SK-N-MC (cell line): ENCODE measurements at places on chromosomes 1 and 21.

GRCh38 chr1:221241592-221241991 lies 362.3 kb downstream of the HLX start:
- DNase-seq = no peak

DNA sequence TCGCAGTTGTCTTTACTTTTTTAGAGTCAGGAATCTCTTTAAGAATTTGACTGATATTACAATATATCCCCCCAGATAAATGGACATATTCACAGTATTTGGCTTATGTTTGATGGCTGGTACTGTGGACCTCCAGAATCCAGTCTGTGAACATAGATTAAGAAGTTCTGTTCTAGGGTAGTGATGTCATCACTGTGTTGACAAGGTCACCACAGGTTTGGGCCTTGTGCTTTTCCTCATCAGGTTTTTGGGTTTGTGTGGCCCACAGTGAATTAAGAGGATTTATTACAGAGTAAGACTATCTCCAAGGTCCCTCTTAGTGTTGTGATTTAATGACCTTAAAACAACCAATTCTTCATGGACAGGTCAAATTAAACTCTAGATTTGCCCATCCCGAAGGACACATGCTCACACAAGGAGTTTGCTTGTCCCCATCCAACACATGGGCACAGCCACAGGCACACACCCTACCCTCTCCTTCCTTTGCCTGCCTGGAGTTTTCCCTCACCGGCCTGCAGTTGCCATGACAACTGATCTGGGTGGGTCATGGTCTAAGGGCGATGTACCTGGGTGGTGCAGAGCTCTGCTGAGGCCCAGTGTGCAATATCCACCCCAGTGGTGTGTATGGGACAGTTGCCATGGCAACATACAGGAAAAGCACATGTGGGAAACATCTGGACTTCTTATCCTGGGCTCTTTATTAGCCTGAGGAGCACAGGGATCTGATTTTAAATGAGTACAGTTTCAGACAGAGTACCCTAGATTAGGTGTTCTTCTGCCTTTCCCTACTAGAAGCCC lies 98.6 kb downstream of the NAV1 start:
- DNase-seq = no peak

- no peak for DNase-seq
Observed at GRCh38 chr21:35051287-35051818, 2.3 kb upstream of the RUNX1 start.

- no peak for DNase-seq
Observed at GRCh38 chr1:44723496-44724295, 7.3 kb downstream of the RNU5D-1 start.

- DNase-seq = no peak
Observed at GRCh38 chr21:39649526-39649925, 36.8 kb downstream of the B3GALT5 start.

- DNase-seq = no peak
Observed at GRCh38 chr21:33969581-33969980, 54.0 kb upstream of the ATP5PO start.

DNA sequence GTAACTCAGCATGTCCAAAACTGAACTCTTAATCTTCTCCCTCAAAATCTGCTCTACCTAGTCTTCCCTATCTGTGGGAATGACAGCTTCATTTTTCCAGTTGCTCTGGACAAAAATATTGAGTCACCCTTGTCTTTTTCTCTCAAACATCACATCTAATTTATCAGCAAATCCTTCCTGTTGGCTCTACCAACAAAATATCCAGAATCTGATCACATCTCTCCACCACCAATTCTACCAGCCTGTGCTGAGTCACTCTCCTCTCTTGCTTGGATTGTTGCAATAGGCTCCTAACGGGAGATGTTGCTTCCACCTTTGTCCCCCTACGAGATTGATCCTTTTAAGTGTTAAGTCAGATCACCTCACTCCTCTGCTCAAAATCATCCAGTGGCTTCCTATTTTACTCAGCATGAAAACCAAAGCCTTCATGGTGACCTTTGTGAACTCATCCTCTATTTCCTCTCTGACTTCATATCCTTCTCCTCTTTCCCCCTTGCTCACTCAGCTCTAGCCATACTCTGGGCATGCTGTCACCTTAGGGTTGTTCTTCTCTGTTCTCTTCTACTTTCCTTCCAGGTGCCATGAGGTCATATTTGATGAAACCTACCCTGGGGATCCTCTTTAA lies 21.5 kb upstream of the SMYD2 start:
- no peak for DNase-seq

GRCh38 chr21:24759348-24760075 lies 847.8 kb downstream of the MRPL39 start:
- peak; percentile 12 for DNase-seq

DNA sequence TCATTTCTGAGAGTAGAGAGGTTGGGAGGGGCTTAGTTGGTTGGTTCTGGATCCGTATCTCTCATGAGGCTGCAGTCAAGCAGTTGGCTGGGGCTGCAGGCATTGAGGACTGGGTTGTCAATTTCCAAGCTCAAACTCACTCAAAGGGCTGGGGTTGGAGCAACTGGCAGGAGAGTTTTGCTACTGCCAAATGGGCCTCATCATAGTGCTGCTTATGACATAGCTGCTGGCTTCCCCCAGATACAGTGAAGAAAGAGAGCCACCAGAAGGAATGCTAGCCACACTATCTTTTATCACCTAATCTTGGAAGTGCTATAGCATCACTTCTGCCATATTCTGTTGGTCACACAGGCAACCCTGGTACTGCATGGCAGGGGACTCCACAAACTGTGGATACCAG lies 363.5 kb upstream of the USP24 start:
- no peak for DNase-seq

GRCh38 chr1:85394130-85394529 lies 70.8 kb downstream of the DDAH1 start:
- no peak for DNase-seq

DNA sequence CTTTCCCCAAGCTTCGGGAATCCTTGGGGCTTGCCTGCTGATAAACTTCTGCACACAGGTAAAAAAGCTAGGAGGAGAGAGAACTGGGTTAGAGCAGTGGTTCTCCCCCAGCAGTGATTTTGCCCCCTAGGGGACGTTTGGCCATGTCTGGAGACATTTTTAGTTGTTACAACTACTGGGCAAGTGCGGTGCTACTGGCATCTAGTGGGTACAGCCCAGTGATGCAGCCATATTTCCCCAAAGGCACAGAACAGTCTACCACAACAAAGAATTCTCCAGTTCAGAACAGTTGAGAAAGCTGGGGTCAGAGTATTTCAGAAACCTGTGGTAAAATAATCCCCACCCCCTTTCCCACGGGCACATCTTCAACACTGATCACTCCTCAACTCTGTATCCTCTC lies 41.3 kb downstream of the LRRC71 start:
- no peak for DNase-seq

DNA sequence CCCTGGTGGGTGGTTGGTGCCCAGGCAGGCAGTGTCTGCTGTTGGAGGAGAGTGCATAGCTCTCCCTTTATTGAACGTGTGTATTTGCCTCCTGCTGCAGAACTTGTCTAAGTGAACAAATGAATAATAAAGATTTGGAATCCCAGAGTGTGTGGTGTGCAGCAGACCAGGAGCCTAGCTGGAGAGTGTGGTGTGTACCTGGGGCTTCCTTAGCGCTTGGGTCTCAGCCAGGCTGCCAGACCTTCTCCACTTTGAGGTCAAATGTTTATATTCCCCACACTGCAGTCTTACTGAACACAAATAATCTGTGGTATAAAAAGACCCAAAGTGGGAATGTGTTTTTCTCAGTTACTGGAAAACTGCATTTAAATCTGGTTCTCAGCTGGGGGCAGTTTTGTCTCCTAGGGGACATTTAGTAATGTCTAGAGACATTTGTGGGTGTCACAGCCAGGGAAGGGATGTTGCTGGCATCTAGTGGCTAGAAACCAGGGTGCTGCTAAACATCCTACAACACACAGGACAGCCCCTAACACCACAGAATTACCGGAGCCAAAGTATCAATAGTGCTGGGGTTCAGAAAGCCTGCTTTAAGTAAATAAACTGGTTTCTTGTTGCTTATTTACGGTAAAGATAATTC lies 23.6 kb downstream of the SLC37A1 start:
- DNase-seq = no peak

DNA sequence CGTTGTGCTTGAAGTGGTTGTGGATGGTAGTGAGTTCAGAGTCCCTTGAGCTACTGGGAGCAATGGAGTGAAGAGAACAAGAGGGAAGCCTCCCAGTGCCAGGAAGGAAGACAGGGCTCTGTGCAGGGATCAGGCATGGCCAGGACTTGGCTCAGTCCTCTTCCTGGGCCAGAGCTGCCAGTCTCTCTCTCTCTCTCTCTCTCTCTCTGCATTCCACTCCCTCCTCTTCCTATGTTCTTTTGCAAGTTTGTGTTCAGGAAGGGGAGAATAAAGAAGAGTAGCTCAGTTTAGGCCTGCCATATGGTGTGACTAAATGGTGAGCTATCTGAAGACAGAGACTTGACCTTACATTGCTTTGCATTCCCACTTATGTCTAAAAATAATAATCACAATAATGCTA lies 20.5 kb upstream of the RPTN start:
- DNase-seq = no peak

- no peak for DNase-seq
Observed at GRCh38 chr1:201366696-201367095, 10.8 kb downstream of the TNNT2 start.
